Dermis microvascular lymphatic vessel endothelial cell (primary cell): ENCODE measurements at places on chromosomes 11 and 22. TPM values are rescaled to one million over a fixed set of nuclear protein-coding genes. Genes with fewer than 3 reads are reported as not detected.

DNA sequence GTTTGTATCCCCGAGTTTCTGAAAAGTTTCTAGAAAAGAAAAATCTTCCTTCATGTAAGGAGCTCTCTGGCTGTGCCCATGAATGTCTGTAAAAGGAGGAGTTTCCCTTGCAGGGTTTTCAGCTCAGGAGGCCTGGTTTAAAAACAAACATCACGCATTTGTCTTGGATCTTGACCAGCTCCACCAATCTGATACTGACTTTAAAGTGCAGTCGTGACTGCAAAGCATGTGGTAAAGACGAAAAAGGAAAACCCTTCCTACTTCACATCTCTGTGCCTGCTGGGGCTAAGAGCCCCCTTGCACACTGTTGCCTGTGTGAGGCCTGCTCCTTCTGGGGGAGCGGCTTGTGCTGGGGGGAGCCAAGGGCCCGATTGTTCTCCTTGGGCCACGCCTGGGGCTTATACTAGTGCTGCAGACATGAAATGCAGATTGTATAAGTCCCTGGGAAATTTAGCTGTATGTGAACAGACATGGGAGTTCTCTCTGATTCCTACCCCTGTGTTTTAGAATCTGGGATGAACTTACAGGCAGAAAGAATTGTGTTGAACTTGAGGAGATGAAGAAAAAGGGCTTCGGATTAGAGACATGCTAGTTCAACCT is 62.1 kb downstream of the ADAMTS15 start:
- no peak for DNase-seq

GRCh38 chr22:50490531-50491308 is 4.1 kb downstream of the MIOX start:
- DNase-seq = no peak

GRCh38 chr11:90805172-90805571 is 582.3 kb upstream of the CHORDC1 start:
- no peak for DNase-seq

The SCGB1D2 gene
- total RNA-seq = not detected in 2 replicates

The ADM2 gene
- total RNA-seq = 0.13 and 0.25 TPM in 2 replicates

- DNase-seq = no peak
These were observed 20.0 kb downstream of the SHANK2 start for GRCh38 chr11:71232364-71232763.

The KRTAP5-7 gene
- not detected in 2 replicates for total RNA-seq

The APOBEC3H gene
- total RNA-seq = not detected in 2 replicates

The PDGFB gene
- 22.6 and 47.0 TPM in 2 replicates for total RNA-seq

GRCh38 chr11:18749681-18750319 is 23.8 kb upstream of the IGSF22 start:
- peak; percentile 84 for DNase-seq

GRCh38 chr11:94737171-94737611 is 31.0 kb upstream of the AMOTL1 start:
- DNase-seq = peak; percentile 12

- DNase-seq = no peak
These were observed 120.5 kb downstream of the MN1 start for GRCh38 chr22:27681037-27681436.

The KIAA1671 gene
- total RNA-seq = 34.8 and 40.0 TPM in 2 replicates

The MMP8 gene
- not detected in 2 replicates for total RNA-seq

DNA sequence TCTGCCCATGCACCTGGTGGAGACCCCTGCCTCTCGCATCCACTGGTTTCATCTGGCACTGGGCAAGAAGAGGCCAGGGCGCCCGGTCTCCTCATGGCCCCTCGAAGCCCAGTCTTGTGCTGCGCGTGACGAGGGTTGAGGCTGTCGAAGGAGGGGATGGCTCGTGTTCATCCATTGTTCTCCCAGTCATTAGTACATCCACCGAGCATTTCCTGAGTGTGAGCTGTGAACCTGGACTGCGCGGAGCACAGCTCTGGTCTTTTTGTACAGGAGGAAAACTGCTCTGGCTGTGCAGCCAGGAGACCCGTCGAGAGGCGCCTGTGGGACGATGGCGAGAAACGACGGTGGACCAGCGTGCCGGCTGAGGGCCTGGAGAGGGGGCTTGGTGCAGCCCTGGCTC is 6.8 kb downstream of the CACNA1I start:
- peak; percentile 45 for DNase-seq

GRCh38 chr11:87440076-87440770 is 402.5 kb downstream of the TMEM135 start:
- DNase-seq = no peak

GRCh38 chr11:121661880-121662486 is 209.2 kb upstream of the SORL1-AS1 start:
- DNase-seq = peak; percentile 10

The F2 gene
- not detected in 2 replicates for total RNA-seq

DNA sequence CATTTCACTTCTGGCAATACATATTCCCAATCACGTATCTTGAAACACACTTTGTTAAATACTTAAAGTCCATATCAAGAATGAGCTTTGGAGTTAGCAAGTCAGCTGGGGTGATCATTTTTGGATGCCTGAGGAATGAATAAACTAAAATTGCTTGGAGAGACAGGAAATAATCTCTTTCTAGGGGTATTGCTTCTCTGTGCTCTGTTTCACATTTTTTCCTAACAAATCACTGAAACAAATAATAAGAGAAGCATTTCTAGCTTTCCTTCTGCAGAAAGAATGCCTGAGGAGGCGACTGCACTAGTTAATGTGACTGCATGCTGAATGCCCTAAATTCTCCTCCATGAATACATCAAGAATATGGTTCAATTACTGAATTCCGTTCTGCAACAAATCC is 541.4 kb upstream of the CCDC90B start:
- no peak for DNase-seq

The PVALB gene
- total RNA-seq = not detected in 2 replicates

GRCh38 chr22:28759861-28760560 is 12.5 kb upstream of the CCDC117 start:
- no peak for DNase-seq

- DNase-seq = no peak
These were observed 2.7 kb upstream of the PIM3 start for GRCh38 chr22:49957826-49958365.

- no peak for DNase-seq
These were observed 1.2 kb upstream of the PPP1R14B start for GRCh38 chr11:64247729-64248531.

GRCh38 chr11:34274712-34275398 is 83.0 kb downstream of the ABTB2 start:
- DNase-seq = peak; percentile 3

DNA sequence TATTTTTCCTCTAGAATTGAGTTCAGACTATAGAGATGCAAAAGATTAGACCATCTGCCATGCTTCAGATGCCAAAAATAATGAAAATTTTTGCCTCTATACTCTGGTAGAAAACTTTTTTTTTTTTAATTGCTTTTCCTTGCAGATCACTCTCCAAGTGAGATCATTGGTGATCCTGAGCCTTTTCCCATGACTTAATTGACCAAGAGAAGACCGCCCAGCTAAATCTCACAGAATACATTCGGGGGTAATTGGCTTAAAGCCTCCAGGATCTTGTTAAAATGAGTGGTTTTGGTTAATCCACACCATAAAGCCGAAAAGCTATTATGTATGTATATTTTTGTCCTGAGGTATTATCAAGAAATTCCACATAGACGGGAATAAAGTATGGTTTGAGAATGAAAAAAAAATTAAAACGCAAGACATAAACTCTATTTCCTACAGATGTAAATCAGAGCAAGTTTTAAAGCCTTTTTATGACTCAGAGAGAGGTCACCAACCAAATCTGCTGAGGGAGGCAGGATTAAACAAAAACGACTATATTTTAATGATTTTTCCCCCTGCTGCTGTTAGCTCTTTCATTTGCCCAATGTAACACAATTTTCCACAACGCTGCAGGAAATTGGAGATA is 64.0 kb downstream of the PARVA start:
- no peak for DNase-seq

- no peak for DNase-seq
These were observed 142.9 kb downstream of the CRYBB2 start for GRCh38 chr22:25362215-25362882.

- no peak for DNase-seq
These were observed 152.3 kb downstream of the TMEM135 start for GRCh38 chr11:87190071-87190470.

The SOX10 gene
- total RNA-seq = not detected in 2 replicates

The SLC22A25 gene
- total RNA-seq = not detected in 2 replicates

- DNase-seq = no peak
These were observed 4.6 kb downstream of the B4GALNT4 start for GRCh38 chr11:373716-374551.

The KCNQ1 gene
- under 0.01 and 0.13 TPM in 2 replicates for total RNA-seq

DNA sequence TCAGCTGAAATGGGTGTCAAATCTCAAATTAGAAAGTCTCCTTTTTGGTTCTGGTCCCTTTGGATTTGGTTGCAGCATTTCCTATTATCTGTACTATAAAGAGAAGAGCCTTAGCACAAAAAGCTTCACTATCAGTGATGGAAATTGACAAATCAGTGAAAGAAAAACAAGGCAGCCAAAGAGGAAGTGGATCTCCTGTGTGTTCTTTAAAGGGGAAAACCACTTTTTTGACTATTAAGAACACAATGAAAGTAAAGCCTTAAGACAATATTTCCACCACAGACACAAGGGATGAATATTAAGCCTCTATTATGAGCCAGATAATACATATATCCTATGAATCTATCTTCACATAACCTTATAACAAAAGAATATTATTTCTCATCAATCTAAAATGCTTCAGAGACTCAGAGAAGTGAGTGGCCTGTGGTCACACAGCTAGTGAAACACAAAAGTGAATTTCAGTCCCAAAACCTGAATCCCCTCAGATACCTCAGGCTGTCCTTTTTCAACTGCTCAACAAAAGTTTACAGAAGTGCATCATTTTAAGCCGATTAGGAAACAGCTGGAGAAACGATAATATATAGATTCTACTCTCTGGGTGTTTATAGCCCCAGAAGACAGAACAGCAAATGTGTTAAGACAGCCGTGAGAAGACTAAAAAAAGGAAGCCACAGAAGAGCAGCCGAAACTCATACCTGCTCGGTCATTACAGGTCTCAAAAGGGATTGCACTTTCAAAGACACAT is 24.4 kb upstream of the FSHB start:
- DNase-seq = no peak

- no peak for DNase-seq
These were observed 159.7 kb downstream of the FAT3 start for GRCh38 chr11:92384358-92384757.

The CD3E gene
- total RNA-seq = not detected in 2 replicates
